ENCODE measurements at places on chromosomes 1 and 21.

GRCh38 chr1:56255516-56256152, 323.7 kb downstream of the PLPP3 start:
- no peak for DNase-seq

DNA sequence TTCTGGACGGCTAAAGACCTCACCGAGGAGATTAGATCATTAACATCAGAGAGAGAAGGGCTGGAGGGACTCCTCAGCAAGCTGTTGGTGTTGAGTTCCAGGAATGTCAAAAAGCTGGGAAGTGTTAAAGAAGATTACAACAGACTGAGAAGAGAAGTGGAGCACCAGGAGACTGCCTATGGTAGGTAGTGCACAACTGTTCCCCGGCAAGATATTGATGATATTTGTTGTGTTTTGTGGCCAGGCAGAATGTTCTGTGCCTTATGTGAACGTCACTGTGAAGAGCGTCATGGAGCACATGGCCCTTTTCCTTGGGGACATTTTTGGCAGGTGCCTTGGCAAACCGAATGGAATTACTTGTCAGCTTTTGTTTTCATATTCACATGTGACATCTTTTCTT, 191.7 kb downstream of the DISC1 start:
- DNase-seq = no peak

DNA sequence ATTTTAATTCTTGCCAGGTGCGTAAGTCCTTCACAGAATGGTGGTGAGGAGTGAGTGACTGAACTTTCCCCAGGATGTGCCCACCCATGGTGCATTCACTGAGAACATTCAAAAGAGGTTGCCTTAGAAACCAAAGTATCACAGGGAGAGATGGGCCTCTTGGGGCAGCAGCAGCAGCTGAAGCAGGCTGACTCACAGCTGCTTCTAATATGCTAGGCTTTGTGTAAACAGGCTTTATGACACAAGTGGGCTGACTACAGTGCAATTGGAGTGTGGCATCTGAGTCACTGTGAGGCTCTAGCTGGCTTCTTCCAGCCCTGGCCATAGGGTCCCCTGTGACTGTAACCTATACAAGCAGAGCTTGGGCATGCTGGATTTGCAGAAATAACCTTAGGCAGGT, 12.6 kb downstream of the PIGP start:
- DNase-seq = peak; percentile 95

- DNase-seq = peak; percentile 82
These were observed 52.8 kb upstream of the RPL11 start for GRCh38 chr1:23638786-23639241.

DNA sequence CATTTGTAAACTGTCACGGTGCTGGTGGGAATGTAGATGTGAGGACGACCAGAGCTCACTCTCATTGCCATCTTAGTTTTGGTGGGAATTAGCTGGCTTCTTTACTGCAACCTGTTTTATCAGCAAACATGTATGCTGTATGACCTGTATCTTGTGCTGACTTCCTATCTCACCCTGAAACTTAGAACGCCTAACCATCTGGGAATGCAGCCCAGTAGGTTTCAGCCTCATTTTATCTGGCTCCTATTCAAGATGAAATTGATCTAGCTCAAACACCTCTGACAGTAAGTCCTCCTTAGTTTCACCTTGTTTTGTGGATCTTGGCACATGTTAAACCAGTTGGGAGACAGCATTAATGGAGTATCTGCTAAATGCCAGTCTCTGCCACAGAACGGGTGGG, 174.6 kb downstream of the HLX start:
- peak; percentile 38 for DNase-seq

GRCh38 chr1:59198564-59198963, 98.3 kb upstream of the FGGY start:
- no peak for DNase-seq

DNA sequence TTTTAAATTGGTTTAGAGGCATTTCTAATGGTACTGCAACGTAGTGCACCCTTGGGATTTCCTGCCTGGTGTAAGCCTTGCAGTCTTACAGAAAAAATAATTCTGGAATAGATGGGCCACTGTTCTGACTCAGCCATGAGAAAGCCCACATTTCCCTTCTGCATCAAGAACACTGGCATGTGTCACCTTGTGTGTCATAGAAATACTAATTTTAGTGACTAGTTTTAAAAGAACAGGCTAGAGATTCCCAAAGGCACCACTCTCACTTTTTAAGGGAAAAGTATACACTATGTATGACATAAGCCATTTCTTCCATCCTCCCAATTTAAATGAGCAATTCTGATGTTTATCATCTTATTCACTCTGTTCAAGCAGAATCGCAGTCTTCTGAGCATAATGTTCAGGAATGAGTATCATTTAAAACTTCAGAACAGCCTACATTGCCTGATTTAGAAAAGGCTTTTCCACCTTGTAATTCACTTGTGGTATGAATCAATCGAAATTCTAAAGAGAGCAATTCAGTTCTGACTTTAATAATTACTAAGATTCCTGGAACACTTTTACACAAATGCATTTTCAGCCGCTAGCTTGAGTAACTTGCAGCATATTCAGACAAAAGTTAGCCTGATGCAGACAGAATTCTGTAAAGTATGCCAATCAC, 18.8 kb downstream of the RGS13 start:
- no peak for DNase-seq

DNA sequence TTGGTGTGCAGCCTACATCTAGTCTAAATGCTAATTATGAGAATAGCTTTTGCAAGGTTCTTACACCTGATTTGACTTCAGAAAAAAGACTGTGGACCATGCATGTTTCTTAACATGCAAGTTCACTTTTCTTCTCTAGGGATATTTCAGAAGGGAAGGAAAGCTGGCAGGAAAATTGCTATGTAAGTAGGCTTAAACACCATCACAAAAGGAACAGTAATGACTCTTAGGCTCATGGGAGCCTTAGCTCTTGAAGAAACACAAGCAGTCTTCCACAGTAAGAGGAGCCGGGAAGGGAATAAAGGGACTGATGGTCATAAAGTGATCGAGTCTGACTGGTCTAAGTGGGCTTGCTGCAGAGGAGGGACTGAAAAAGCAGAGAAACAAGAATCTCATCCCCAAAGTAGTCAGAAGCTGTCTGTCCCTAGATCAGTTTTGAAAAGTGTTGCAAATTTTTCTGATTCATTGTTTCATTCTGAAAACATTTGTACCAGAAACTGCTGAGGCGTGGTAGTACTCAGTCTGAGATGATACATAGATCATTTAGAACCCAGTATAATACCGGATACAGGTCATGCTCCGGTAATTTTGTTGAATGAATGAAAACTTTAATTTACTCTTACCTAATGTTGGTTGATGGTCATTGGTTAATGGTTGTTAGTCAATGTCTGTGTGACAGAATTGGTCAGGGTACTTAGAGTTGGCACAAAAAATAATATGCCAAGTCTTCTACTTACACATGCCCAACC, 40.9 kb downstream of the SMYD2 start:
- DNase-seq = no peak

DNA sequence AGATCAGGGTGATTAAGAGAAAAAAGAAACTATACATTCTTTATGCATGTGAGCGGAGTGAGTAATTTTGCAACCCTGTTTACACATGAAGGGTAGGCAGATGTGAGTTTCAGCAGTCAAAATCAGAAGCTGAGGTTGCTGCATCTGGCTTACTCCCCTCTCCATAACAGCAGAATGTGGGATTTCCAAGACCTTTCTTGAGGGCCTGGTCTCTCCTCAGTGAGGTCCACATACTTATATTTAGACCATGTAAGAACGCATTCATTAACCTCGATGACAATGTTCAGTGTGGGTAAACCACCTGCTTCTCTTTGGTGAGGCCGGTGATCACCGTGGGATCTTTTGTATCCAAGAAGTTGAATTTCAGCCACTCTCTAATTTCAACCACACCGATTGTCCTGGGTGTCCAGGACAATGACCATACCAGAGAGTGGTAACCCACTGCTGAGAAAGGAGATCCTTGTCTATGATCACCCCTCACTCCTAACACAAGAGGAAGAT, 18.7 kb upstream of the RAP1A start:
- no peak for DNase-seq
